ENCODE measurements at places on chromosomes 4 and X. TPM values are rescaled to one million over a fixed set of nuclear protein-coding genes. Genes with fewer than 3 reads are reported as not detected.

The TMEM150C gene
- total RNA-seq, result 19.6 TPM

The FGF16 gene
- total RNA-seq, result 0.24 TPM

The TMPRSS11B gene
- not detected for total RNA-seq

The LNX1 gene
- 11.2 TPM for total RNA-seq

The LCORL gene
- 8.7 TPM for total RNA-seq

The FHDC1 gene
- total RNA-seq, result 0.27 TPM

The OPRPN gene
- total RNA-seq, result not detected

The TMEM255A gene
- total RNA-seq, result 0.97 TPM

The TMPRSS11F gene
- not detected for total RNA-seq

The IBSP gene
- total RNA-seq, result not detected

The CSTF2 gene
- total RNA-seq, result 6.6 TPM

The CFP gene
- 3.7 TPM for total RNA-seq

The EGF gene
- total RNA-seq, result 13.1 TPM

The ZNF711 gene
- 0.27 TPM for total RNA-seq

DNA sequence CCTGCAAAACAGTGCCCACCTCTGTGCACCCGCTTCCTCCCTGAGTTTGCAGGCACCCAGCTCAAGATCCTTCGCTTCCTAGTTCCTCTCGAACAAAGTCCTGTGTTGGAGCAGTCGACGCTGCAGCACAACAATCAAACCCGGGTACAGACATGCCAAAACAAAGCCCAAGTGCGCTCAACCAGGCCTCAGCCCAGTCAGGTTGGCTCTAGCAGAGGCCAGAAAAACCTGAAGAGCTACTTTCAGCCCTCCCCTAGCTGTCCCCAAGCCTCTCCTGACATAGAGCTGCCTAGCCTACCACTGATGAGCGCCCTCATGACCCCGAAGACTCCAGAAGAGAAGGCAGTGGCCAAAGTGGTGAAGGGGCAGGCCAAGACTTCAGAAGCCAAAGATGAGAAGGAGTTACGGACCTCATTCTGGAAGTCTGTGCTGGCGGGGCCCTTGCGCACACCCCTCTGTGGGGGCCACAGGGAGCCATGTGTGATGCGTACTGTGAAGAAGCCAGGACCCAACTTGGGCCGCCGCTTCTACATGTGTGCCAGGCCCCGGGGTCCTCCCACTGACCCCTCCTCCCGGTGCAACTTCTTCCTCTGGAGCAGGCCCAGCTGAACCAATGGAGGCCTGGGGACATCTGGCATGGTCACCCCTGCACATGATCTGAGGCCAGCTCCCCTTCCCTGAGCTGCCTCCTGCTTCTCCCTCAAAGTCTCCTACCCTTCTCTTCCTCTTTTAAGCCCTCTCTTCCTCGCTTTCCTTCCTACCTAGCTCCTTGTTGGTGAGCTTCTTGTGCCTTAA, 6.9 kb downstream of the APEX2 start:
- no peak for DNase-seq

- peak; percentile 59 for DNase-seq
Observed at GRCh38 chr4:3821580-3822229, 55.5 kb downstream of the ADRA2C start.

DNA sequence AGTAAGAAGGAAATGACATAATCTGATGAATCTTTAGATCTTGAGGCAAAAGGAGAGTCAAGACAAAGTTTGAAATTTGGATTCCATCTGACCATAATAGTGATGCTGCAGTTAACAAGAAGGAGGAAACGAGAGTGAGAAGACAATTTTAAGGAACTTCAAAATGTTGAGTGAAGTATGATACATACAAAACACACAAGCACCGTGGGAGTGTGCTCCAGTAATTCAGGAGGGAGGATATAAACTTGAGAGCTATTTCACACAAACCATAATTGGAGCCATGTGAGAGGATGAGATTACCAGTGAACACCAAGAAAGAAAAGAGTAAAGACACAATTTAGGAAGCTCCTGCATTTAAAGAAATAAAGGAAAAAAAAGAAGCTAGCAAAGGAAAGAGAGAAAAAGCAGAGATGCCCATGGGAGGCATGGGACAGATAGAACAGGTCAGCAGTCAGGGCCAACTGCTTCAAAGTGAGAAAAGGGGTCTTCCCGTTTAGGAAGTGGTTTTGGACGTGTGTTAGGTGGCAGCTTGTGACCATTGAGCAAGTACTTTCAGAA, 150.7 kb upstream of the SLC7A11 start:
- DNase-seq, result no peak

- no peak for DNase-seq
Observed at GRCh38 chr4:77903186-77903585, 40.6 kb downstream of the MRPL1 start.

GRCh38 chrX:105822138-105823091, at the start of gene NRK:
NRK (plus strand) TSS chrX:105822539; CDS start chrX:105822846, 307 bp downstream.
- peak; percentile 62 for DNase-seq

DNA sequence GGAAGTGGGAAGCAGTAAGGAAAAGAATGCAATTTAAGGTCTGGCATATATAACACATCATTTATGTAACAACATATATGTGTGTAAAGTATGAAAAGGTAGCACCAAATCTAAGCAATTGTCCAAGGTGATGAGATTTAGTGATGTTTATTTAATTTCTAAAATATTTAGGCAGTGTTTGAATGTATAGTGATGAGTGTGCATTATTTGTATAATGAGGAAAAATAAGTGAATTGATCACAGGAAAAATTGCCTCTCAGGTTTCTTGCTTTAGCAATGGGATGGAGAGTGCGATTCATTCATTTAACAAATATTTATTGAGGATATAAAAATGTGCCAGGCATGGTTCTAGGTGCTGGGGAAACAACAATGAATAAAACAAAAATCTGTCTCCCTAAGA, 2.2 kb upstream of the MAGED1 start:
- DNase-seq, result no peak

DNA sequence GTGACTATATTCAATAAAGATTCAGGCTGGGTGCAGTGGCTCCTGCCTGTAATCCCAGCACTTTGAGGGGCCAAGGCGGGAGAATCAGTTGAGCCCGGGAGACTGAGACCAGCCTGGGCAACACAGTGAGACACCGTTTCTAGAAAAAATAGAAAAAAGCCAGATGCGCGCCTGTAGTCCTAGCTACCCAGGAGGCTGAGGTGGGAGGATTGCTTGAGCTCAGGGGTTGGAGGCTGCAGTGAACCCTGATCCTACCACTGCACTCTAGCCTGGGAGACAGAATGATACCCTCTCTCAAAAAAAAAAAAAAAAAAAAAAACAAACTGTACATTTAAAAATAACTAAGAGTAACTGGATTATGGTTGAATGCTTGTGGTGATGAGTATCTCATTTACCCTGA, 1.1 kb downstream of the NUDT6 start:
- DNase-seq, result no peak

DNA sequence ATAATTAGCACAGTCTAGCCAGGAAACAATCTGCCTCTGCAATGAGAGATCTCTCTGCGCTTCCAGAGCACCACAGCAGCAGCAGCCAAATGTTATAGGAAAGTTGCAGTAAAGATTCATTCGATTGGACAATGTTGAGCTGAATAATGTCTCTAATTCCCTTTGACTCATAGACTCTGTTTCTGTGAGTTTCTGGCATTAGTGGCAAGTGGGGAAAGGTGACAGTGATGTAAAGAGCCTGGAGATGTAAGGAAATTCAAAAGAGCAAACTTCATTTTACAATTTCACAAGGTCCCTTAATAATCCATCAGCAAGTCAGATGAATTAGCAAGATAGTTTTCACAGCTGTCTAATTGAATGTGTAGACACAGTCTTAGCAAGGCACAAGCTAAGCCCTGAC, 184.4 kb downstream of the VEGFC start:
- no peak for DNase-seq

DNA sequence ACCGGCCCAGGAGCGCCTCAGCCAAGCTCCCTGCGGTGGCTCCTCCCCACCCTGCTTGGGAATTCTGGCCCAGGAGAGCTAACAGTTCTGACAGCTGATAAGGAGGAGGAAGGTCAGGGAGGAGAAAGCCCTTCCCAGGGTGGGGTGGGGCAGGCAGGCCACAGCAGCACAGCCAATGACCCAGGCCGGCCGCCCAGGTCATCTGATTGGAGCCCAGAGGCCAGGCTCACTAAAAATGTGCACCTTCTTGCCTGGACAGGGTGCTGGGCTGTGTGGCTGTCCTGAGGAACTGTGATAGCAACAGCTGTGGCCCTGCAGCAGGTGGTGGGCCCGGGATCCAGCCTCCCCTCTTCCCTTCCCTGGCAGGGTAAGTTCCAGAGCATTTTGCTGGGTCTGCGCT, 17.2 kb upstream of the SH3TC1 start:
- DNase-seq, result peak; percentile 68

DNA sequence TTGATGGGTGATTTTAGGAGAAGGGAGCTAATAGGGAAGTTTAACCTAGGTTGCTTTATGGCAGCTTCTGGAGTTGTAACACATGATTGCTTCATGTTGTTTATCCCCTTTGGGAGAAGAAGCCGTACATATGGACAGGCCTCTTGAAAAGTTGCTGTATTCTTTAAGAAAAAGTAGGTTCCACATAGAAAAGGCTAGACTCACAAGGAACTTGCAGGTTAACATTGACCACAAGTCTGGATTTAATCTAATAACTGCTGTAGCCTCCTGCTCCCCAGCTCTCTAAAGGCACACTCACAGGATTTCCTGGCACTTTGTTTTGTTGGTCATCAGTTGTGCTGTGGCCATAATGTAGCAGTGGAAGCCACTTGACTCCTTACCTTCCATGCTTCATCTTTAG, 19.7 kb downstream of the FNIP2 start:
- no peak for DNase-seq

- DNase-seq, result no peak
Observed at GRCh38 chr4:39587881-39588280, 50.8 kb downstream of the SMIM14 start.

DNA sequence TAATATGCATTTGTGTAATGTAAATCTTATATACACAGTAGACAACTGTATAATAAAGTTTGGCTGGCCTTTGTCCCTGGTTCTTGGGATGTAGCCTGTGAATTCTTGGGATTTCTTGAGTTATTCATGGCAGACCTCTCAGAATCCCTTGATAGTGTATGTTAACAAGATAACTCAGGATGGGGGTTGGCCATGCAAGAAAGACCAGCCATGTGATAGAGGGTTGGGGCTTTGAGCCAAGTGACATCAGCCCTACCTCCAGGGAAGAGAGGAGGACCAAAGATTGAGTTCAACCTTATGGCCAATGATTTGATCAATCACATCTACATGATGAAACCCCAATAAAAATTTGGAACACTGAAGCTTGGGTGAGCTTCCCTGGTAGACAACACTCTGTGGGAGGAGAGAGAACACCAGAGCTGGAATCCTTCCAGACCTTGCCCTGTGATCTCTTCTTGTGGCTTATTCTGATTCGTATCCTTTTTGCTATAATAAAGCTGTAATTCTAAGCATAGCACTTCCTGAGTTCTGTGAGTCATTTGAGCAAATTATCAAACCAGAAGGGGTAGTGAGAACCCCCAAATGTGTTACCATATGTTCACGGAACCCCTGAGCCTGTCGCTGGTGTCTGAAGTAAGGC, 11.3 kb downstream of the SLC2A9 start:
- DNase-seq, result no peak

DNA sequence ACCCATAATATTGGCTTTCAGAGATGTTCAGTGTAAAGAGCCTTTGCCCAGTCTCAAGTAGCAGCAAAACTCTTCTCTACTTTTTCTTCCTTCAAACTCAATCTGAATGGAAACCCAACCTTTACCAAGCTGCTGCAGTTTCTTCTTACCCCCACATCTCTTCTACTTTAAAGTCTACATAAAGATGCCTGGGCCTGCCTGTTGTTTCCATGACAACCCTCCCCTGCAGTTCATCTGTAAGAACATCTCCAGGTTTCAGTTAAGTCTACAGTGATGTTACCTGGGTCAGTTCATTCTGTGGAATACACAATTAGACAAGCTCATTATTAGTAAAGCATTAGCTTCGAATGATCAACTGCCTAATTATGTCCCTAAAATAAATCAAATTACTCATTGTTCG, 81.4 kb downstream of the SPANXN3 start:
- DNase-seq, result no peak

GRCh38 chrX:108347800-108348199, 90.4 kb downstream of the COL4A6 start:
- no peak for DNase-seq

DNA sequence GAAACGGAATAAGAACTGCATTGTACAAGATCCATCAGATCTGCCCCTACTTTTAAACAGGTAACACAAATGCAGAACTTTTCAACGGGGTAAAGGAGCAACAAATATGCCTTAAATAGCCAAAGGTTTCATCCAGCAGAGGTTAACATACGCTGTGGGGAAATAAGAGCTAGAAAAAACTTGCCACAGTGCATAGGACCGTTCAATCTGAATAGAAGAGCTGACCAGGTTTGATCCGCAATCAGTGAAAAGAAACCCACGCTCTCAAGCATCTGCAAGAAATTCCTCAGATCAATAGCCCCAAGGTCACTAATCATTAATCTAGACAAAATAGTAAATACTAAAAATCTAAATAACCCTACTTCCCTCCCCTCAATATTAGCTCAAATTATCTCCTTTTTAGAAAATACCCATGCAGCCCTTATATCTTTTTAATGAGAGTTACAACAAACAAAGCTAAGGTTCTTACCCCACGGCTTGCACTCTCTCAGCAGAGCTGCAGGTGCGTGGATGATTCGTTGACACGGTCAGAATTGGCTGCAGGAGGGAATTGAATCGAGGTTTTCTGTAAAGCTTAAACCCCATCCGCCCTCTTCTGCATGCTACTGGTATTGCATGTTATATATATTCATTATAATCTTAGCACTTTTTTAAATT, at the start of gene TLR10:
TSS of gene TLR10 (minus strand) at position 539 of the 657 bp plus-strand sequence. CDS start 7,400 bp downstream, outside the sequence.
- no peak for DNase-seq

GRCh38 chr4:116529129-116529528, 556.2 kb downstream of the TRAM1L1 start:
- DNase-seq, result no peak

- no peak for DNase-seq
Observed at GRCh38 chrX:121886557-121886956, 839.1 kb downstream of the GLUD2 start.

- no peak for DNase-seq
Observed at GRCh38 chr4:183429489-183429888, 14.9 kb upstream of the CDKN2AIP start.
